ENCODE measurements at places on chromosomes 3 and 15.

DNA sequence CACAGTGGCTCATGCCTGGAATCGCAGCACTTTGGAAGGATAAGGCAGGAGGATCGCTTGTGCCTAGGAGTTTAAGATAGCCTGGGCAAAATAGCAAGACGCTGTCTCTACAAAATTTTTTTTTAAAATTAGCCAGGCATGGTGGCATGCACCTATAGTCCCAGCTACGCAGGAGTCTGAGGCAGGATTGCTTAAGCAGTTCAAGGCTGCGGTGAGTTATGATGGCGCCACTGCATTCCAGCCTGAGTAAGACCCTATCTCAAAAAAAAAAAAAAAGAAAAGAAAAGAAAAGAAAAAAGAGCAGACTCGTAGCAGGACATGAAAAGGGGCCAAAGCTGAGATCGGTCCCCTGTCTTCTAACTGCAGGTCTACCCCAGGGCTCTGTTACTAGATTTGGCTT lies 18.9 kb downstream of the SRGAP3 start:
- DNase-seq: no peak

GRCh38 chr3:118949113-118949760 lies 85.4 kb downstream of the IGSF11 start:
- no peak for DNase-seq

DNA sequence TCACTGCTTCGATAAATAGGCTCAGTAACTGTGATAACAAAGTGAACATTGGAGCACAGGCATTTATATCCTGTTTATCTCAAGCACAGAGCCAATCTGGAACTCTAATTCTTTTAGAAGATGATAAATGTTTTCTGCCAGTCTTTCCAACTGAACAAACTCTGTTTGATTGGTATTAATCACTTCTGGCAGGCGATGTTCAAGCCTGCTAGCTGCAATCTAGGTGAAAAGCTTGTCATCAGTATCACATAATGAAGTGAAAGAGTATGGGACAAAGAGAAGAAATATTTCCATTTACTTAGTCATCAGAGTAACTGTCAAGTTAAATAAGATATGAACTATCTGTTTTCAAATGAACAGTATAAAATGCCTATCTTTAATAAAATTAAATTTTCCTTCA lies 577.3 kb downstream of the VGLL3 start:
- no peak for DNase-seq

DNA sequence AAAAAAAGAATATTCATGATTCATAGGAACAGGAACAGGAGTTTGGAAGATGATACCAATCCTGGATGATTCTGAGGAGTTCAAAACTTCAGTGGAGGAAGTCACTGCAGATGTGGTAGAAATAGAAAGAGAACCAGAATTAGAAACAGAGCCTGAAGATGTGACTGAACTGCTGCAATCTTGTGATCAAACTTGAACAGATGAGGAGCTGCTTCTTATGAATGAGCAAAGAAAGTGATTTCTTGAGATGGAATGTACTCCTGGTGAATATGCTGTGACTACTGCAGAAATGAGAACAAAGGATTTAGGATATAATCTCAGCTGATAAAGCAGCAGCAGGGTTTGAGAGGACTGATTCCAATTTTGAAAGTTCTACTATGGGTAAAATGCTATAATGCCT lies 72.7 kb downstream of the GSK3B start:
- no peak for DNase-seq

GRCh38 chr15:76173317-76173834 lies 113.6 kb downstream of the TMEM266 start:
- DNase-seq: no peak

GRCh38 chr15:48650931-48651330 lies 5.4 kb upstream of the FBN1 start:
- no peak for DNase-seq

GRCh38 chr15:72127724-72128322 lies 9.6 kb downstream of the SENP8 start:
- no peak for DNase-seq

GRCh38 chr3:107729686-107730085 lies 206.9 kb downstream of the BBX start:
- no peak for DNase-seq

GRCh38 chr3:12423918-12424630 lies 60.2 kb upstream of the TSEN2 start:
- no peak for DNase-seq

- no peak for DNase-seq
These were observed 9.7 kb downstream of the STOML1 start for GRCh38 chr15:73982222-73982962.

- no peak for DNase-seq
These were observed 2.3 kb downstream of the PLA2G4E start for GRCh38 chr15:42018306-42019224.

DNA sequence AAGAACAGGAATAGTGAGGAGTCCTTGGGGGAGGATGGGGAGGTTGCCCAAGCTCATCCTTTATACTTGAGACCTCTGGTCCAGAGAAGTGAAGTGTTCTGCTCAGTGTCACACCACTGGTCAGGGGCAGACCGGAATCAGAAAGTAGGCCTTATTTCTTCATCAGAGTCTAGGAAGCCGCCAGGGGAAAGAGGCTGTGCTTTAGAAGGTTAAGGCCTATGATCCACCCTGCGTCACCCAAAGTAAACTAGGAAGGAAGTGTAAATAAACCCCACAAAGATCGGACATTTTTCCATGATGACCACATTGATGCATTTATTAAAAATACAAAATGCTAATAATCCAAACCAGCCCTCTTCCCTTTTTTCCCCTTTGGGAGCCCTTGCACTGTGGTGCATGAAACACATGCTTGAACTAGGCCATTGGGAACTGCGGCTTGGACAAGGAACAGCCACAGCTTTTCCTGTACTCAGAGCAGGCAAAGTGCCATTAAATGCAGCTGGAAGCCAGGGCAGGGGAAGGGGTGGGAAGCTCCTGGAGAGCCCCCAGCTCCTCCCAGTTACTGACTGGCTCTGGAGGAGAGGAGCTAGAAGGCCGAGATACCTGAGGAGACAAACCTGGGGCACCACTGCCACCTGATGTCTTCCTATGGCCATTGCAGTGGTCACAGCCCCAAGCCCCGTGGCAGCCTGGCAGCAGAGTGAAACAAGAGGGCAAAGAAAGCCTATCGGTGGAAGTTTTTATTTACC lies 37.0 kb downstream of the CDC25A start:
- peak; percentile 35 for DNase-seq

DNA sequence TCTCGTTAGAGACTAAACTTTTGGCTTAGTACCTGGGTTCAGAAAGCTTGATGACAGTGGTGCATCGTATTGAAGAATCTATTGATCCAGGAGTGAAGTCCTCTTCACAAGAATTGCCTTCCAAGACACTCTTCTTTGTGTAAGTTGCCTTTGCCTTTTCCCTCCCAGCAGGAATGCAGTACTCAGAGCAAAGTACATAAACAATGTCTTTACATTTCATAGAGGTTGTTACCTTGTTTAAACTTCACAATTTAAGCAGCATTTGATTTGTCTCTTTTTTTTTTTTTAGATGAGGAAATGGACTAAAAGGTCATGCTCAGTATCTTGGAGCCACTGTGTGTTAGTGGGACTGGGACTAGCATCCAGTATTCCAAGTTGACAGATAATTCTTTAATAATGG lies 9.9 kb downstream of the RAB7A start:
- DNase-seq: no peak

GRCh38 chr3:190165253-190165652 lies 44.6 kb upstream of the P3H2 start:
- DNase-seq: no peak

DNA sequence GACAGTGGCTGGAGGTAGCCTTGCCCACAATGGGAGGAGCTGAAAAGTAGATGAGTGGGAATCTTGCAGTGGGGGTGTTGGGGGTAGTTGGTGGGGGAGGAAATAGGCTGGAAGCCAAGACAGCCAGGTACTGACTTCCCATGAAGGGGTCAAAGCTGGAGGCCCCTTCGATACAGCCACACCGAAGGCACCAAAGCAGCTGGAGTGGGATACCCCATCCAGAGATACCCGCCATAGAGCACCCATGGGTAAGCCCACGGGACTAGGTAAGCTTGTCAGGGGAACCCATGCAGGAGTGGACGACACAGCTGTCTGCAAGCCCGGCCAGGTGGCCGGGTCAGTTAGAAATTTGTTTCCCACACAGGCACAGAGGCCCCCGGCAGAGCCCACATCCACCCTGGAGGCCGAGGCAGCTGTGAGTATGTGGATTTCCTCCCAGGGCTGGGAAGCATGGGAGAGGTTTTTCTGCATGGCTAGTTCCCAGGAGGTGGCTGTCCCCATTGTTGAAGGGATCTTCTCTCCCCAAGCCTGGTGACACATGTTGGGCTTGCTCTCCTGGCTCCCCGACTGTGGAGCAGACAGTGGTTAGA lies 28.6 kb downstream of the PRR23E start:
- no peak for DNase-seq

GRCh38 chr15:100897221-100898151 lies 17.9 kb downstream of the ALDH1A3 start:
- DNase-seq: no peak

GRCh38 chr3:35651851-35652250 lies 12.5 kb downstream of the ARPP21 start:
- no peak for DNase-seq

DNA sequence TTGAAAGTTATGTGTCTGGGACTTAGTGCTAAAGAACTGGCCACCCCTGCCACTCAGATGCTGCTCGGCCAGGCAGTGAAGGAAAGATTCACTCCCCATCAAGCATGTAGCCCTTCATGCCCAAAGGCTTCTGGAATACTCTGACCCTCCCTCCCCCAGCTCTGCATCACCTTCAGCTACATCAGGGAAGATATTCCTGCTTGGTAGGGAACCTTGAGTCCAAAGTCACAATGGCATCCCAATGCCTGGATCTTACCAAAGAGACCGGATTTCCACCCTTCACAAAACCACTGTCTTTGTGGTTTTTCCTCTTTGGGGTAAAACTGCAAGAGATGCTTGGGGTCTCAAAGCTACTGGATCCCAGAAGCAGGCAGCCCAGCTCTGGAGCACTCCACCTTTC lies 18.2 kb upstream of the BCL2A1 start:
- no peak for DNase-seq

DNA sequence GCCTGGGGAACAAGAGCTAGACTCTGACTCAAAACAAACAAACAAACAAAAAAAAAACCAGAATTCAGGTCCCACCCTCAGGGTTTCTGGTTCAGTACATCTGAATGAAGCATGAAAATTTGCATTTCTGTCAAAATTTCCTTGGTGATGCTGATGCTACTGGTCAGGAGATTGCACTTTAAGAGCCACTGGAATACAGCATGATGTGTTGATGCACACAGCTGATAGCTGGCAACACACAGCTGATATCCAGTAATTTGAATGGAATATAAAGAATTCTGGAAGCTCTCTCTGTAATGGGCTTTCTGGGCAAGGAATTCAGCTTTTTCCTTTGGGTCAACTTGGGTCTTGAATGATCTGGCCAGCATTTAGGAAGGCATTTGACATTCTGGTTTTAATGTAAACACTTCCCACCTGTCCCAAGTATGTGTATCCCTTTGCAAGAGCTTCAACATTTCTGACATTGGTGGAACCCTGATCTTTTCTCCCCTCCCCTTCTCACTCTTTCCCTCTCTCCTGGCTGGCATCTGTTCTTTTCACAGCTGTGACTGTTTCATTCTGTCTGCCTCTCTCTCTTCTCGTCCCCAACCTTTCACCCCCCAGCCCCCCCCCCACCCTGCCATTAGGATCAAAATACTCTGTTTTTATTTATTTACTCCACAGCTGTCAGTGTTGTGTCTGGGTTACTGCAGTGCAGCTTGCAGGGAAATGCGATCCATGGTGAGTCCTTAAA lies 189.5 kb downstream of the TPRG1 start:
- DNase-seq: no peak

GRCh38 chr3:124730941-124731297 lies 667 bp downstream of the UMPS start:
- no peak for DNase-seq

DNA sequence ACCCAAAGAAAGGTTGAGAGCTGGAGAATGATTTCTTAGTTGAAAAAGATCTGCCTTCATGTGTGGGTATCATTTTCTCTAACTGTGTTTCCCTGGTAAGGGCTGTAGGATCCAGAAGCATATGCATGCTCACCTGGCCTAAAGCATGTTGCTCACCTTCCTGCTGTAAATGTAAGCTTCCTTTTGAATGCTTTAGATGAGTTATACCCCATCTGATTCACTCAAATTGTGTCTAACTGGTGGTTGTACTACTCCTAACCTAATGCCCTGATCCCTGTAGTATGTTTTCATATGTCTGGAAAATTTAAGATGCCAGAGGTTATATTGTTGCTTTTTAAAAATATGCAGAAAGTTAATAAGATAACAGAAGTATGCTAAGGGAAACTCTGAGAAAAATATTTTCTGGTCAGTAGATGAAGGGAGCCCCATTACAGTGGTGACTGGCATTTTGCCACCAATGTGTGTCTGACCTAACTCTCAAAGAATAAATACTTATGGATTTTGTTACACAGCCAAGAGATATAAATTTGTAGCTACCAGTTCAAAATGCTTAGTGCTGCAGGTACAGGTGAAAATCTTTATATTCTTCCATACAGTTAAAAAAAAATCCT lies 7.7 kb downstream of the FILIP1L start:
- DNase-seq: no peak

- DNase-seq: no peak
These were observed 116.2 kb upstream of the CHRM5 start for GRCh38 chr15:33852094-33852493.

GRCh38 chr15:28881170-28881569 lies 4.6 kb upstream of the APBA2 start:
- DNase-seq: no peak

GRCh38 chr3:197846491-197846890 lies 55.4 kb downstream of the LRCH3 start:
- DNase-seq: no peak

- no peak for DNase-seq
These were observed 24.4 kb downstream of the LSM3 start for GRCh38 chr3:14202874-14203520.

DNA sequence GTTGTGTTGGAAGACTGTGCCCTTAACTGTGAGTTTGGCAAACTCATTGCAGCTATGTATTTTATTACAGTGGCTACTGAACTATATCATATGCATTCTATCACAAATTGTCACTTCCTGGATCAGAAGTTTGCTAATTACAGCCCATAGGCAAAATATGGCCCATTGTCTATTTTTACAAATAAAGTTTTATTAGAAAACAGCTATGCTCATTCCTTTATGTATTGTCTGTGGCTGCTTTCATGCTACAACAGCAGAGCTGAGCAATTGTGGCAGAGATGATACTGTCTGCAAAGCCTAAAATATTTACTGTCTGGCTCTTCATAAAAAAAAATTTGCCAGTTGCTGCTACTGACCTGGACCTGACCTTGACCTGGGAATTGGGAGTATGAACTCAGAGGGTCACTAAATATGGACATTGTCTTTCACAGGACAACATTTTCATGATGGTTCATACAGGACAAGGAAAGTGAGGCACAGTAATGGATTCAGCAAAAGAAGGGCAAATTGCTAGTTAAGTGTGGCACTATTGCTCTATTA lies 316.9 kb downstream of the ZNF621 start:
- no peak for DNase-seq

Measured in NCI-H1436 (cell line).